ENCODE measurements at places on chromosomes 5 and 9. TPM values are rescaled to one million over a fixed set of nuclear protein-coding genes. Genes with fewer than 3 reads are reported as not detected.

GRCh38 chr9:23551311-23551721 lies 274.7 kb downstream of the ELAVL2 start:
- no peak for DNase-seq

DNA sequence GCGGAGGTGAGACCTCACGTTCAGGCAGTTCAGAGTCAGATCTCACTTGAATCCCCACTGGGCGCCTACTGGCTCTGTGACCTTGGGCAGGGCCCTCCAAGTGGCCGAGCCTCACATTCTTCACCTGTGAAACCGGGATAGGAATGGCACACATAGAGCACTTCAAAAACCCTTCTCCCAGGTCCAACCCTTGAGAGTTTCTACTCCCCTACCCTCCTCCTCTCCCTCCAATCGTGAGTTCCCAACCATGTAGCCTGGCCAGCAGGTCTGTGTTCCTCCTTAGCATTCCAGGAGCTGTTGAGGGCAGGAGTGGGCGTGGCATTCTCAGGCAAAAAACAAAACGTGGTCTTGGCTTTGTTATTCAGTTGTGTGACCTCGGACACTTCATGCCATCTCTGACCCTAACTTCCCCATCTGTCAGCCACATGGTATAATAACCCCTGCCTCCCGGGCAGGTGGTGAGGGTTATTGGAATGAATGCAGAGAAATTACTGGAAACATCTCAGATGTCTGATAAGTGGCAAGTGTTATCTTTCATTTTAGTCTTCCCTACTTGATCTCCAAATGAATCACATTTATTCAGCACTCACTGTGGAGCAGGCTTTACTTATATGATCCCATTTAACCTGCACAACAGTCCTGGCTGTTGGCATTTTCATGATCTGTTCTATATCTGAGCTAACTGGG lies 112.8 kb upstream of the BOD1 start:
- no peak for DNase-seq

DNA sequence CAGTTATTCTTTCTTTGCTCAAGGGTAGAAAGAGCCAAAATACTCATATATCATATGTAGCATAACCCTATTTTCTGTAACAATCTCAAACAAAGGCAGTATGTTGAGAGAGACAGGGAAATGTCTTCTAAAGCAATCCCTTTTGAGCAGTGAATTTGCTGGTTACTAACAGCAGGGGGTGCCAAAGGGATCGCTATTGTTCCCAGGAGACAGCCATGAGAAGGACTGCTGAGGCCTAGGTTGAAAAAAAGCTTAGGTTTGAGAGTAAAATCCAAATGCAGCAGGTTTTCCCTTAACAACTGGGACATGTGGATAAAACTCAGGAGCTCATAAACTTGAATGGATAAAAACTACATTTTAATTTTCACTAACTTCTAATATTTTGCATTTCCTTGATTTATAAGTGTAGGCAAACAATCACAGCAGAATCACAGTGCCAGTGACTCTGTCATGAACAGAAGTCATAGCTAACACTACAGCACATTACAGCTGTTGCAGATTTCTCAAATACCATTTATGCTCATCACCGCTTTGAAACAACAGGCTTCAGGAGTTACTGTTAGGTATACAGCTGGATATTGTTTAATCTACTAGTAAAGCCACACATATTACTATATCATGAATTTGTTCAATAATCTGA lies 148.4 kb downstream of the MAPKAP1 start:
- peak; percentile 83 for DNase-seq

GRCh38 chr9:97419309-97419867 lies 7.5 kb downstream of the TDRD7 start:
- DNase-seq, result no peak

GRCh38 chr9:93302586-93303257 lies 118.8 kb downstream of the WNK2 start:
- peak; percentile 68 for DNase-seq

The GPR150 gene
- not detected for total RNA-seq

The SPINK7 gene
- total RNA-seq, result not detected

The BHMT2 gene
- 36.8 TPM for total RNA-seq

The ACOT12 gene
- total RNA-seq, result 0.41 TPM

The WHRN gene
- total RNA-seq, result 5.4 TPM

Measured in sigmoid colon (tissue), 7 donors.